Stimulated activated CD4-positive, alpha-beta T cell treated with anti-CD3 and anti-CD28 coated beads, TNF-alpha, amount 100 ng/mL, for 1 hour (primary cell): ENCODE measurements at places on chromosomes 16 and 17.

- no peak for DNase-seq
Measured at GRCh38 chr17:12386225-12386624, 279.5 kb upstream of the MYOCD start.

GRCh38 chr17:17508646-17509591, 12.7 kb upstream of the RASD1 start:
- DNase-seq, result no peak

DNA sequence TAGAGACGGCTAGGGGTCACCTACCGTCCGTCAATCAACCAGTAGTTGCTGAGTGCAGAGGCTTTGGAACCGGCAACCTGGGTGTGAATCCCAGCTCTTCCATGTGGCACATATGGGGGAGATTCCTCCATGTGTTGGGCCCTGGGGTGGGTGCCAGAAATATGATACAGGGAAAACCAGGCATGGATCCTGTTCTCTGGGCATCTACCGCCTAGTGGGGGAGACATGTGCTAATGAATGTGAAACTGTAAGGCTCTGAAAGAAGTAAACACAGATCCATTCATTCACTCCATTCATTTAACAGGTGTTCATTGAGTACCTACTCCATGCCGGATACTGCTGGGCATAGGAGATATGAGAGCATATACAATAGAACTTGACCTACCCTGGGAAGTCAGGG, 39.5 kb upstream of the SDK2 start:
- DNase-seq, result no peak

DNA sequence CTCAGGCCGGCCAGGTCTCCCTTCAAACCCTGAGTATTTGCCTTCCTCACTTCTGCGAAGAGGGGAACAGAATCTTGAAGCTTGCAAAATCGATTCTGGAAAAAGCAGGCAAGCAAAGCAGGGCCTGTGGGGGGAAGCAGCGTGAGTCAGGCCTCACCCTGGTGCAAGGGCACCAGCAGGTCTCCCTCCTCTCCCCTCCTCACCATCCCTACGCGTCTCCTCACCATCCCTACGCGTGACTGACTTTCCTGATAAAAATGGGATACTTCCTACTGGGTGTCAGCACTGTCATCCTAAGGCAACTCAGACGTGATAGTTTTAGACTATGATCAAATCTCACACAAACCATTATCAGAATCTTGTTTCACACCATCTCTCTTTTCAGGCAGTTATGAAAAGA, 12.1 kb downstream of the CMTM3 start:
- no peak for DNase-seq

DNA sequence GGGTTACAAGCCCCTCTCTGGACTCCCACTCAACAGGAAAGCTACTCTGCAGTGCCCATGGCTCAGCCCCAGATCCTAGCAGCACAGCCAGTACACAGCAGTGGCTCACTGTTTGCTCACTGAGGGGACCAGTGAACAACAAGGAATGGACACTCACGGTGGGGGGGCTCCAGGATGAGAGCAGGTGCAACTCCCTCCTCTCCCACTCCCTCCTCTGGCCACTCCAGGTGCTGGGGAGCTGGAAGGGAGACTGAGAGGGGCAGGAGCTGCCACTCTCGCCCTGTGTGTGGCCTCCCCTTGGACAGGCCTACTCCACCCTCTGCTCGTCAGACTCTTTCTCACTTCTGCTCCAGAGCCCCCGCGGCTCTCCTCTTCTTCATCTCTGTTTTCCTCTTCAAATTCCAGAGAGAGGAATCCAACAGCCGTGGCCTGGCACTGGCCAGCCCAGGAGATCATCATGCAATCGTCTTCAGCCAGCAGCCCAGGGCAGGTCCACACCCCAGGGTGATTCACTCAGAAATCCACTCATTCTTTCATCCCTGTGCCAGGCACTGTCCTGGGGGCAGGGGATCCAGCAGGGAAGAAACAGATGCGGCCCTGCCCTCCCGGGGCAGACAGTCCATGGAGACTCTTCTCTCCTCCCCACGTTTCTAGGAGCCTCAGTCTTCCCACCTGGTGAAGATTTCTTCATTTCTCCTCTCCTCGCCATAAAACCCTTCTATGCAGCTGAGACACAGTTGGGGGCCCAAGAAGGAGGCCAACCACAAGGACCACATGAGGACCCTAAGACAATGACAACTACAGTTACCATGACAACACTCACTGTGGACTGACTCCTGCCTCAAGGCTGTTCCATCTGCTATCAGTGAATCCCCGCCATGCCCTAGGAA, 30.7 kb downstream of the CFAP20 start:
- DNase-seq, result no peak

- DNase-seq, result no peak
Measured at GRCh38 chr17:42198897-42199296, 4.6 kb upstream of the GHDC start.
